Activated T-cell treated with anti-CD3 and anti-CD28 coated beads, Interleukin-2, amount 50 U/mL, for 4 hours (primary cell): ENCODE measurements at places on chromosomes 11 and 22. TPM values are rescaled to one million over a fixed set of nuclear protein-coding genes. Genes with fewer than 3 reads are reported as not detected.

GRCh38 chr11:126834149-126834548, 166.4 kb downstream of the KIRREL3 start:
- no peak for DNase-seq

Gene ART1
- total RNA-seq = not detected

DNA sequence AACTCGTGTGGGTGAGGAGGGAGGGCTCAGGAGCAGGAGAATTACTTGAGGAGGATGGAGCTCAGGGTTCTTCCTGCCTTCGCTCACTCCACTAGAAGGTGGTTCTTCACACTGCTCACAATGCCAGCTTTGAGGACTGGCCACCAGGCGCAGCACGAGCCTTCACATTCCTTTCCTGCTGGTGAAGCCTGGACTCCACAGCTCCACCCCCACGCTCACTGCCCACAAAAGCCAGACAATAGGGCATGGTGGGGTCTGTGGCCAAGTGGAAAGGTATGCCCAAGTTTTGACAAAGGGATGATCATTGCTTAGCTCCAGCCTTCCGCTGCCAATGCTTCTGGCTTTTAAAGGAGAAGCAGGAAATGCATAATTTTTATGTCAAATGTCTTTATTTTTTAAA, 58.0 kb upstream of the FADD start:
- no peak for DNase-seq

Gene ABCG4
- total RNA-seq = not detected

Gene HIC2
- 8.2 TPM for total RNA-seq

- no peak for DNase-seq
These were observed 63.5 kb upstream of the CSNK2A3 start for GRCh38 chr11:11416502-11416901.

Gene APOA4
- total RNA-seq = not detected

Gene OR51B2
- not detected for total RNA-seq

DNA sequence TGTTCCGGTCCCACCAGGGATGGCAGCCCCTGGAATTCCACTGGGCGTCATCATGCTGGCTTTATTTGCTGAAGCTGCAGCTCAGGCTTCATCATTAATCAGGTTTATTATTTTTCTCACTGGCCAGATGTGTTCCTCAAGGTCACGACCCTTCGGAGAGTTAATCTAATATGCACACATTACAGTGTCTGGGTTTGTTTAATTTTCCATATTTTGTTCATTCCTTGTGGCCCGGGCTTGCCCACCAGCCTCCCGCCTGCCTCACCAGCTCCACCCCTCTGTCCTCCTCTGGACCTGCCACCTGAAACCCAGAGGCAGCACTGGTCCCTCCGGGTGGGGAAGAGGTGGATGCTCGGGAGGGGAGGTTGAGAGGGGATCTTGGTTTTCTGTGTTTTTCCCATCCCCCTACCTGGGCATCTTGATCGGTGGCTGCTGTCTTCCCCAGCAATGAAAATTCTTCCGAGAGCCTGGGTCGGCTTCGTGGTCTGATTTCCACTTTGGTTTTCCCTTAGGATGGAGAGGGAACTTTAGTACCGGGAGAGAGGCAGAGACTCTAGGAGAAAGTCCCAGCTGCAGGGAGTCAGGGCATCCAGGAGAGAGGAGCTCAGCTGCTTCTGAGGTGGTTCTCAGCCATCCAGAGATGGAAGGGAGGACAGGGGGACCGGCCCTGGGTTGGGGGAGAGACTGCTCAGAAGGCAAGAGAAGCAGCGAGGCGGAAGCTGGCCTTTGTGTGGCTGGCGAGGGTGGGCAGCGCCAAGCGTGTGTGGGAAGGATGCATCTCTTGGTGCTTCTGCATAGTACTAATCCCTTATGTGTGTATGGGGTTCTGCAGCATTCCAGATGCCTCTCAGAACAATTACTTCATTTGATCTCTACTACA, 2.1 kb downstream of the GRIK4 start:
- DNase-seq = no peak

- DNase-seq = no peak
These were observed 328.0 kb downstream of the MN1 start for GRCh38 chr22:27473533-27473932.

Gene C22orf31
- total RNA-seq = not detected
